ENCODE measurements at places on chromosomes 7 and 10.

GRCh38 chr7:46034056-46034768 lies 113.1 kb upstream of the IGFBP3 start:
- no peaks in the 10 kb centered on the region for H3K36me3 ChIP-seq
- H3K27ac ChIP-seq: no peak overlapping the region
- DNase-seq: no peak
- H3K4me3 ChIP-seq: no peak overlapping the region

DNA sequence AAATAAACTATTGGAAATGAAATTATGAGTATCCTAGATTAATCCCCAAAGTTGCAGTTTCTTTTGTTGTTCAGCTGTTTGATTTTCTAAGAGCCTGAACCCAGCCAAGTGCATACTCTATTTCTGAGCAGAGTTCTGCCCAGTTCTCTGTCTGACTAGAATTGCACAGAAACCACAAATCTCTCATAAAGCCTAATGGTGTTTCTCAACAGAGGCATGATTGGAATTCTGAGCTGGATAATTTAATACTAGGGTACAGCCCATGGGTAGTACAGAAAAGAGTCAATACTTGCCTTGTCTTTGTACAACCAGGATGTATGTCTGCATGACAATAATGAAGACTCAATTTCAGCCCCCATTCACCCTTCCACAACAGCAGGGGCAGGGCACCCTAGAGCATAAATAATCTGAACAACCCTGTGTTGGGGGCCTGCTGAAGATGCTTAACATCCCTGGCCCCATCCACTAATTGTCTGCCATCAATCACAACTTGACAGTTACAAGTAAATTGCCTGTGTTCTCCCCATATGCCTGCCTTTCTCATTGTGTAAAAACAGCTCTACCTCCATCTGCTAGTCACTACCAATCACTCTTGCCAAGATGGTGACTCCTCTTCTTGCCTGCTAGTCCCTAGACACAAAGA lies 114.4 kb downstream of the NPSR1 start:
- H3K4me3 ChIP-seq: no peak overlapping the region
- no peak overlapping the region for H3K27ac ChIP-seq
- no peaks in the 10 kb centered on the region for H3K36me3 ChIP-seq
- H3K4me1 ChIP-seq: no peaks in the 10 kb centered on the region
- H3K27me3 ChIP-seq: no peaks in the 10 kb centered on the region

GRCh38 chr10:100194711-100195110 lies 8.9 kb upstream of the ERLIN1 start:
- no peak for DNase-seq
- H3K27ac ChIP-seq: no peak overlapping the region
- H3K27me3 ChIP-seq: no peaks in the 10 kb centered on the region
- no peaks in the 10 kb centered on the region for H3K4me1 ChIP-seq
- H3K36me3 ChIP-seq: no peaks in the 10 kb centered on the region

GRCh38 chr10:69383558-69383957 lies 33.2 kb downstream of the TACR2 start:
- H3K27ac ChIP-seq: peak overlapping the region; percentile 8

Data from prostate gland (tissue), 2 donors.